ENCODE measurements at places on chromosomes 11 and 22. TPM values are rescaled to one million over a fixed set of nuclear protein-coding genes. Genes with fewer than 3 reads are reported as not detected.

The TTC9C gene
- 48.3 TPM for total RNA-seq

The NRIP3 gene
- total RNA-seq = 2.4 TPM

The CHST1 gene
- not detected for total RNA-seq

The LRP4 gene
- 0.05 TPM for total RNA-seq

The MTA2 gene
- total RNA-seq = 226 TPM

- no peak for DNase-seq
Measured at GRCh38 chr11:7306900-7307299, 55.2 kb downstream of the SYT9 start.

DNA sequence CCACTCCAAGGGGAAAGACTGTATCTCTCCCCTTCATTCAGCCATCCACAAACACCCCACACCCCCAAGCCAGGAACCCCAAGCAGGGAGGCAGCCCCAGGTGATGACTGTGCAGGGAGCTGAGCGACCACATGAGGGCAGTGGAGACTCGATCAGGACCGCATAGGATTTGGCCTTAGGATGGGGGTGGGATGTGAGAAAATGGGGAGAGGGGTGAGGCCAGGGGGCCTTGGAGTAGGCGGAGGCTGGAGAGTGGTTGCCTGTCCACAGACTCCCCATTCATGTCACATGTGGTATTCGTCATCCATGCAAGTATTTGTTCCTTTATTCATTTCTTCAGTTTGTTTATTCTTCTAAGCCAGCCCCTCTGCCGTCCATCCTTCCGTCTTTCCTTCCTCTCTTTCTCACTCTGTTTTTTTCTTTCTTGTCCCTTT, 2.7 kb upstream of the RHOD start:
- peak; percentile 51 for DNase-seq

DNA sequence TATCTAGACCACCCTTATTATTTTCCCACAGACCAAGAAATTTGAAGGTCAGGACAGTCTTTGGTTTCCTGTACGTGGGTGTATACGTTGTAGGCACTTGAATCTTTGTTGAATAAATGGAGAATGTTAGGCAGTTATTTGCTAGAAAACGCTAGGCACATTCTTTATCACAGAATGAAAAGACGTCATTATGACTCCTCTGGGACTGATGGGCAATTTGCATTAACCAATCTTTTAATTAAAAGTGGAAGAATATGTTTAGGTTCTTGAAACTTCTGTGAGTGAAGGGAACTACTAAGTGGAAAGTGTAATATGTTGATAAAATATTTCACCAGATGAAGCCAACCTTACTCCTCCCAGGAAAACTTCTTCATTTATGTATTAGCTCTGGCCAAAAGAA, 5.7 kb downstream of the CAT start:
- no peak for DNase-seq

The RASGRP2 gene
- 179 TPM for total RNA-seq

All from activated CD4-positive, alpha-beta memory T cell treated with anti-CD3 and anti-CD28 coated beads, Interleukin-2, amount 10 ng/mL, durations not matched to agents 7 days and 5 days (primary cell).